ENCODE measurements at places on chromosomes 12 and 14. TPM values are rescaled to one million over a fixed set of nuclear protein-coding genes. Genes with fewer than 3 reads are reported as not detected.

SOCS2 gene
- total RNA-seq: 345 TPM

GLIPR1L2 gene
- not detected for total RNA-seq

DNA sequence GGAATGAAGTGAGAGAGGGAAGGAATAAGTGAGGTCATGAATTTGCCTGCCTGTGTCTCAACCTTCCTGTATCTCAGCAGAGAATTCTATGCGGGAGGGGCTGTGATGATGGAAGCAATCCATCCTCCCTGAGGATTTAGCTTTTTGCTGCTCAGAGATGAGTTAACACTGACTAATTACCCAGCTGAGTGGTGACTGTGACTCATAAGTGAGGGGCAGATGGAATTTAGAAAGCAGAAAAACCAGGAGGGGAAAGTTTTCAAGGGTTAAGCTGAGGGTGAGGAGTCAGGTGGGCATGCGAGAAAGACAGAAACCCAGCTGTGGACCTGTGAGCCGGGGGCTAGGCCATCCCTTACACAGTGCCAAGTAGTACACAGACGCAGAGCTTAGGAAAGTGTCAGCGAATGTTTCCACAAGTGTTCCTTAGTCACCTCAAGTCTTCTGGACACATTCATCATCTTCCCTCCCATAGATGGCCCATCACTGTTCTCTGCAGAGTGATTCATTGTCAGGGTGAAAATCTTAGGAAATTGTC, 277.9 kb downstream of the IPO8 start:
- no peak overlapping the region for H3K27ac ChIP-seq
- no peak overlapping the region for H3K4me3 ChIP-seq
- H3K36me3 ChIP-seq: no peaks in the 10 kb centered on the region
- no peak for DNase-seq
- H3K4me1 ChIP-seq: no peaks in the 10 kb centered on the region

DNA sequence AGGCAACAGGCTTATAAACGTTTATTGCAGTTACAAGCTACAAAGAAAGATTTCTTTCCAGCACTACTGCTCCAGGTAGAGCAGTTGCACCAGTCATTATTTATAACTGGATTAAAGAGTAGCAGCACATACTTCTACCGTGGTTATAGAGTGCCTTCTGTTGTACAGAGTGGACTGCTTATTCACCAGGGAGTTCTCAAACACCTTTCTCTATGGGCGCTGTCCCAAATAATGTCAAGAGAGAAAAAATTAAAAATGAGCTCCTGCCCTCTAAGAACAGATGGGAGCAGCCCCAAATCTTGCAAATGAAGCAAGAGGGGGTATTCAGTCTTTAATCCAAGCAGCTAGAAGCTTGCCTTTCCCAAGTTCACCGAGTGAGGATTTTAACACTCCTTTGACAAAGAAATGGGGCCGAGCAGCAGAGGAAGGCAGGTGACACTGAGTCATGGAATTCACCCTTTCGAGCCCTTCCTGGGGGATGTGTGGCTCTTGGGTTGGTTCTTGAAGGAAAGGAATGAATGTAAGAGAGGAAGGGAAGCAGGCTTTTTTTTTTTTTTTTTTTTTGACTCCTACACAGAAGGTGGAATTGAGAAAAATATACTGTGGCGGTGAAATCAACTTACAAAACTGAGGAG, 181.2 kb downstream of the PRKCH start:
- no peak overlapping the region for H3K4me3 ChIP-seq
- H3K27me3 ChIP-seq: no peaks in the 10 kb centered on the region
- no peaks in the 10 kb centered on the region for H3K36me3 ChIP-seq
- peak overlapping the region; percentile 65 for H3K27ac ChIP-seq
- DNase-seq: no peak

REP15 gene
- total RNA-seq: not detected

SDS gene
- not detected for total RNA-seq

TOMM20L gene
- not detected for total RNA-seq

DNA sequence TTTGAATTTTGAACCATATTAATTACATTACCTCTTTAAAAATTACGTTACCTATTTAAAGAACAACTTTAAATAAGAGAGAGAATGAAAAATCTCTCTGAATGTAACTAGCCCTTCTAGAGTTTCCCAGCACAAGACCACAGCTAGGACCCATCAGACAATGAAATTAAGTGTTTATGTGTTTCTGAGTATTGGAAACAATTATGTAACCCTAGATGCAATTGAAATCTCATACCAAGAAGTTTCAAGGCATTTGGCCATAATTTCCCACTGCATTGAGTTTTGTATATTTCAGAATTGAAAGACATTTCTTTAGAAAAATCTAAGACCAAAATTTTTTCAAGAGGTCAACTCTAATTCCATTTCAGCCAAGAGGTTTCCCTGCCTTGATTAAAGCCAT, 47.1 kb downstream of the SERPINA3 start:
- no peak for DNase-seq
- no peaks in the 10 kb centered on the region for H3K36me3 ChIP-seq
- no peak overlapping the region for H3K27ac ChIP-seq
- H3K27me3 ChIP-seq: no peaks in the 10 kb centered on the region
- H3K4me1 ChIP-seq: no peaks in the 10 kb centered on the region

CPM gene
- 20.0 TPM for total RNA-seq

- H3K4me3 ChIP-seq: no peak overlapping the region
- H3K27me3 ChIP-seq: no peaks in the 10 kb centered on the region
- no peak for DNase-seq
Observed at GRCh38 chr12:3718100-3718499, 34.8 kb downstream of the CRACR2A start.

DNA sequence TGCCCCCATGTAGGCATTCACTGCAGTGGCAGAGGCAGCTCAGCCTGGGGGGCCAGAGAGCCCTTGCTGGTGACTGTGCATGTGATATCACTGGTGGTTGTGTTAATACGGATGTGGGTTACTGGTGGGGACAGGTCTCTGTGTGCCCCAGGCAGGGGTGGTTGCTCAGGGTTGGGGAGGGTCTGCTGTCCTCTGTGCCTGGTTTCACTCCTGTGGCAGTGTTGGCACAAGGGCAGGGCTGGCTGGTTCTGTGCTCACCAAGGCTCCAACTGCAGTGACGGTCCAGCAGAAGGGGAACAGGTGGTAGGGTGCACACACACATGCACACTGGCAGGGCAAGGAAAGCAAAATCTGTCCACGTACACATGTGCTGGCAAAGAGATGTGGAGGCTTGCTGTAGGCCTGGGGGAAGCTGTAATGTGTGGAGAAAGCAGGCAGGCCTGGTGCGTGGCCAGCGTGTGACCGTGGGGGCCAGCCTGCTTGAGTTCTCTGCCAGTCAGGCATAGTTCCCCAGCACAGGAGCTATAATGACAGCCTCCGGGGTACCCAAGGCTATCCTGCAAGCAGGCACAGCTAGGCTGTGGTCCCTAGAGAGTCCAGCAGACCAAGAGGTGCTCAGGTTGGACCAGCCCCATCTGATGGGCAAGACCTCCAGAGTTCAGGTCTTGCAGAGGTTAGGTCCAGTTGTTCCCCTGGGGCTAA, 254.6 kb downstream of the FBXL14 start:
- no peaks in the 10 kb centered on the region for H3K4me1 ChIP-seq
- no peaks in the 10 kb centered on the region for H3K36me3 ChIP-seq
- no peak overlapping the region for H3K27ac ChIP-seq

DNA sequence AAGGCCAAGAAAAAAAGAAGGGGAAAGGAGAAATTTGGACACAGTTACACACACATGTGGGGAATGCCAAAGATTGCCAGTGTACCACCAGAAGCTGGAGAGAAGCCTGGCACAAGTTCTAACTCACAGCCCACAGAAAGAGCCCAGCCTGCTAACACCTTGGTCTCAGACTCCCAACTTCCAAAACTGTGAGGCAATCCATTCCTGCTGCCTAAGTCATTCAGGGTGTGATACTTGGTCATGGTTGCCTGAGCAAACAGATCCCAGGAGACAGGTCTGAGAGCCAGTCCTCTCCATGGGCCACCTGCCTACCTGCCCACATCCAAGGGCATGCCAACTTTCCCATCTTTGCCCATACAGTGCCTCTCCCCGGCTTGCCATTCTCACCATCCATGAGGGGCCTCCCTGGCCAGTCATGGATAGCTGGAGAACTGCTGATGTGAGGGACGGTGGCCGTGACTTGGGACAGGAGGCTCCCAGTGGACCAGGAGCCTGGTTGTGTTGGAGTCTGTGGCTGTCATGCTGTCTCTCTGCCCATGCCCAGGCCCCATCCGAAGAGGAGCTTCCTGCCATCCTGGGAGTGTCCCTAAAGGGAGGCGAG, 198.0 kb upstream of the RTL1 start:
- no peaks in the 10 kb centered on the region for H3K4me1 ChIP-seq
- no peaks in the 10 kb centered on the region for H3K27me3 ChIP-seq
- DNase-seq: no peak
- H3K36me3 ChIP-seq: no peaks in the 10 kb centered on the region
- H3K4me3 ChIP-seq: no peak overlapping the region

LACRT gene
- total RNA-seq: not detected

DNA sequence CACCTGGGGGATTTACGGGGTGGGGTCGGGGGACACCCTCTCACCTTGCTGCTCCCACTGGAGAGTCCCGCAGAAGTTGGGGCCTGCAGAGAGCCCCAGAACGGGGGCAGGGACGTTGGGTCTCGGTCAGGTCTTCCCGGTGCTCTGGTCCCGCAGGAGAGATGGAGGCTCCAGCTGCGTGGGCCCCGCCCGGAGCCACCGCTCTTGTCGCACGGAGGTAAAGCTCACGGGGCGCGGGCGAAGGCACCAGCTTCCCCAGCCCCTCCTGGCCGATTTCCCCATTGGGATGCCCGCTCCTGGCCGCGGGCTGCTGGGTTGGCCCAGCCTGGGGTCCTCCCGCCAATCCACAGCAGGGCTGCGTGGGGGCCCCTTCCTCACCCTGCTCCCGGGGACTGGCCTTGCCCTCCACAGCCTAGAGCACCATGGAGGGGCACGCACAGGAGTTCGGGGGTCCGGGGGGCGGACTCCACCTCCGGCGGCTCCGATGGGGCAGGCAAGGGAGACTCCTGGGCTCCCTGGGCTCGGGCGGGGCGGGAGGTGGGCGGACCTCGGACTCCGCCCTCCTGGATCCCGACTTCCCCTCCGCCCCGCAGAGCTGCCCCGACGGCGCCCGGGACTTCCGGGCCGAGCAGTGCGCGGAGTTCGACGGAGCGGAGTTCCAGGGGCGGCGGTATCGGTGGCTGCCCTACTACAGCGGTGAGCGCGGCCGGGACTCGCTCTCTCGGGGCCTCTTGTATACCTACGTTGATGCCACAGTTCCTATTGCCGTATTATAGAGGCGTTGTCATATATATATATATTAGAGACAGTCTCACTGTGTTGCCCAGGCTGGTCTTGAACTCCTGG, 8.4 kb downstream of the PAPLN start:
- H3K4me1 ChIP-seq: no peaks in the 10 kb centered on the region
- no peak overlapping the region for H3K27ac ChIP-seq
- DNase-seq: no peak
- H3K4me3 ChIP-seq: peak overlapping the region; percentile 38
- no peaks in the 10 kb centered on the region for H3K36me3 ChIP-seq
- H3K27me3 ChIP-seq: no peaks in the 10 kb centered on the region

DNA sequence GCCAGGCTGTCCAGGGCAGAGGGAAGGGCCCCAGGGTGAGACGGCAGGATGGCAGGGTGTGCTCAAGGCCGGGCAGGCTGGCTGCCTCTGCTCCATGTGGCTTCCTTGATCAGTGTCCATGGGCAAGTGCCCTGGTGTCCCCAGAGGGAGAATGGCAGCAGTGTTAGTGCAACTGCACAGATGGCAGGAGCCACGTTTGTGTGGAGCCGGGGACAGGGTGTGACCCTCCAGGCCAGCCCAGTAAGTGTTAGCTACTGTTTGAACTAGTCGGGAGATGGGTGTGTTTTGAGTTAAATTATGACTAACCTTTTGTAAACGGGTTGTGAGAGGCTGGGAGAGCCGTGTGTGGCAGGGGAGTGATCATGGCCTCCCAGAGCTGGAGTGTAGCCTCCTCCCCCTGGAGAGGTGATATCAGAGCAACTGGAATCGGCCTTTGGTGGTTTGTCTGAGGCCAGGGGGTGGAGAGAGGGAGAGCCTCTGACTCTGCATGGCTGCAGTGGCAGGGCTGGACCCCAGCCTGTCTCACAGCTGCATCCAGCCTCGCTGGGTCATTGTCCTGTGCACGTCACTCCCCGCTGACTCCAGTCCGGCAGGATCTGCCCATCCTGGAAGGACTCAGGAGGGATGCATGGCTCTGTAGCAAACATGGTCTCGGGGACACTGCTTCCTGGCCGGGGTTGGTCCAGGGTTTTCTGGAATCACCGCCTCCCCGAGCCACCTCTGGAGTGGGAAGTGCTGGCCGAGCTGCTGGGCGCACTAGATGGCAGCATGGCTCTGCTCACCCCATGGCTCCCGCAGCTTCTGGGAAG, 27.8 kb downstream of the AACS start:
- no peaks in the 10 kb centered on the region for H3K36me3 ChIP-seq
- DNase-seq: no peak

DNA sequence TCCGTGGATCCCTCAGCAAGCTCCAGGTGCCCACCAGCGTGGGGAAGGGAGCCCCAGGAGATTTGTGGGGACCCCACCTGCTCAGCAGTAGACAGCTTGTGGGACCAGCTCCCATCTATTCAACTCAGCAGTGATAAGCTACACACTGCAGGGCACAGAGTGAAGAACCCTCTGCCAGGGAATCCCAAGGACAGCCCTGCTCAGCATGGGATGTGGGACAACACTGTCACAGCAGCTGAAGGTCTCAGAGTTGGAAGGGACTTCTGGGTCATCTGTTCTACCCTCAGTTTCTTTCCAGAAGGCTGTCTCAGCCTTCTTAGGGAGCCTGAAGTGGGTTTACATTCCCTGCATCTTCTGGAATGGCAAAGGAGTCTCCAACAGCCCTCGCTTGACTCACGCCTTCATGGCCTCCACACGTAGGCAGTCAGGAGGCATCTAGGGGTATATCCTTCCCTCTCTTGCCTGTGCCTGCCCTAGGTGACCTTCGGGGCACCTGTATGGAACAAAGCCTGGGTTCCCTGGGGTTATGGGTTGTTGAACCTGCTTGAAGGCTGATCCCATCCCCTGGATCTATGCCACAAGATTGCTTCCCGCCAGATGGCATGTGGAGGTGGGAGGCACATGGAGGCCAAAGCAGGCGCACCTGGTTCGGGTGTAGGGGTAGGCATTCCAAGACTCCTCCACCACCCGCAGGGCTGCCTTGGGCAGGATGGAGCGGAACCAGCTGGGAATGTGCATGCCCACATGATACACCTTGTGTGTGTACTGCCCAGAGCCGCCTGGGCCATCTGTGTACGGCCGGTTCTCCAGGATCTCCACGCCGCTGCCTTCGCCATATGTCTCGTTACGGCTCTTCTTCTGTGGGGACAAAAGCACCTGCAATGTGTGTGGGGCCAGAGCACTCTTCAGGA, 33.0 kb downstream of the ARL6IP4 start:
- no peaks in the 10 kb centered on the region for H3K27me3 ChIP-seq
- DNase-seq: no peak
- H3K4me1 ChIP-seq: no peaks in the 10 kb centered on the region
- H3K27ac ChIP-seq: no peak overlapping the region

- peaks cover 2% of the 10 kb centered on the region for H3K36me3 ChIP-seq
- H3K27me3 ChIP-seq: no peaks in the 10 kb centered on the region
- H3K4me3 ChIP-seq: no peak overlapping the region
- H3K4me1 ChIP-seq: no peaks in the 10 kb centered on the region
Observed at GRCh38 chr12:111457577-111457976, 51.9 kb downstream of the SH2B3 start.

SALL2 gene
- 16.6 TPM for total RNA-seq

HAL gene
- 1.1 TPM for total RNA-seq

GRCh38 chr12:120267736-120268135, 2.2 kb upstream of the PXN start:
- no peak overlapping the region for H3K4me3 ChIP-seq
- DNase-seq: no peak
- no peaks in the 10 kb centered on the region for H3K36me3 ChIP-seq

GRCh38 chr14:103127861-103128598, 4.8 kb downstream of the TNFAIP2 start:
- H3K4me3 ChIP-seq: no peak overlapping the region
- H3K27me3 ChIP-seq: no peaks in the 10 kb centered on the region
- DNase-seq: no peak
- no peaks in the 10 kb centered on the region for H3K4me1 ChIP-seq

SCNN1A gene
- total RNA-seq: 2.4 TPM
